Amygdala (tissue), 56 donors: ENCODE measurements at places on chromosomes 3 and 15.
A peak's percentile ranks its signal among the peaks of the same experiment; 100 is the strongest.

DNA sequence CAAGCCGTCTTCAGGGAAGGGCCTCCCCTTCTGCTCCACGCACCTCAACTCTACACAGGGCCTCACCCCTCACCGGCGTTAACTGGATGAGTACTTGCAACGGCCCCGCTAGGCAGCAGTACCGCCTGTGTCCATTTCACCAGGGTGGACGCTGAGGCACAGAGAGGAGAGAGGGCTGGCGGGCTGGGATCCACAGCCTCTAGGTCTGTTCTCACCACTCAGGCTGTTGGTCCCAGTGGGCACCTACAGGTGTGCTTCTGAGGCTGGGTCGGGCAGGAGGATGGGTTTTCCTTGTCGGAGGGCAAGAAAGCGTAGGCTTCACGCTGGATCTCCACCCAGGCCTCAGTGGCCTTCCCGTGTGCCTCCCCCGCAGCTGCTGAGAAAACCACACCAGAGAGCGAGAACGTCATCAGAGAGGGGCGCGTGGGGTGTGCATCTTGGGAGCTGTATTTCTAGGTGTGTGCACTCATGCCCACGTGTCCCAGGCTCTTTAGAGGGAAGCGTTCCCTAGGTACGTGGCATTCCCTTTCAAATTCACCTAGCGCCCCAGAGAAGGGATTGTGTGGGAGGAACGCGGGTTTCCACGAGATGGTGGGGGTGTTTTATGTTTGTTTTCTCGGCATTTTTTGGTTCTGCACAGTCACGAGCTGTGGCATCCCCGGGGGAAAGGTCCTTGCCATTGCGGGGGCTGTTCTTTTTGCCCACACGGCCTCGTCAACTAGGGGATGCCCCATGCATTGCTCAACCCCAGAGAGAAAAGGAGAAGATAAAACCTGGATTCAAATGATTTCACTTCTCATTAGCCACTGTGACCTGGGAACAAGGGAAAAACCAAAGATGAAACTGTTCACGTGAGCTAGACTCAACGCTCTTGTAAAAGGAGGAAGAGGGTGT is 67.7 kb downstream of the MGLL start:
- DNase-seq = no peak

DNA sequence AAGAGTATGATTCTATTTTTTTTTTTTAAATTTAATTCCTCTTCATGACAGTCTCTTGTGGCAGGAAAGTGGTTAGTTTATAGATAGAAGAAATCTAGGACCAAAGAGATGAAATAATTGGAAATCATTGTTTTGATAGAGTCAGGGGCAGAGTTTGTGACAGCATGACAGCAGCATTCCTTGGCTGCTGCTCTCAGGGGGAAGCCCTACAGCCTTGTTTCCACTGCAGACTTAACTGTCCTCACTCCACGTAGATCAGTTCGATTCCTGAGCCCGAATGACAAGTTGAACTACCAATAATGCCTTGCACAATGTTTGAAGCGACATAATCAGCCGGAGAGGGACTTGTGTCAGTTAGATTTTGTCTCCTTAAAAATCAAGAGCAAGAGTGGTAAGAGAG is 189.0 kb upstream of the ICE2 start:
- DNase-seq = no peak

DNA sequence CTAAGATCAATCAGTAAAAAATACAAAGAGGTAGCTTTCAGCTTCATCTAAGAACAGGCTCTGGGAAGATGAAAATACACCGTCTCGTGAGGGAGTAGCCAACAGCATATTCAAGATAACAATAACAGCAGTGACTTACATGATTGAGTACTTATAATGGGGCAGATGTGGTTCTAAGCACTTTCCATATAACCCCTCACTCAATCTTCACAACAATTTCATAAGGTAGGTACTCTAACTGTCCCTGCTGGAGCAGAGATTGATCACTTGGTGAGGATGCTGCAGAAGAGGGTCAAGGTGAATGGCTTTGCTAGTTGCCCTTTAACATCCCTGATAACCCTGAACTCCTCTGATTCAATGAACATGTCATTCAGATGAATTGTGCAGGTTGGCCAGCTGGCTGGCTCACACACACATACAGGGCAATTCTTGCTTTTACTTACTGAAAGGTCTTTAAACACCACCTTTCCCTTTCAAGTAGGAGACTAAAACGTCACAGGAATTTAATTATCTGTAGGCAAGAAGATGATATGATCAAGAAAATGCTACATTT is 984.2 kb upstream of the CFAP20DC start:
- no peak for DNase-seq

- peak; percentile 6 for DNase-seq
Observed at GRCh38 chr3:59341459-59341858, 291.6 kb upstream of the CFAP20DC start.
